Dorsolateral prefrontal cortex (tissue), 122 donors: ENCODE measurements at places on chromosomes 7 and 10. TPM values are rescaled to one million over a fixed set of nuclear protein-coding genes. Genes with fewer than 3 reads are reported as not detected.
A peak's percentile ranks its signal among the peaks of the same experiment; 100 is the strongest.

- no peak for DNase-seq
Observed at GRCh38 chr10:35639021-35639727, 2.9 kb downstream of the FZD8 start.

GRCh38 chr10:102804382-102805055, 32.7 kb downstream of the CYP17A1 start:
- DNase-seq: no peak

- DNase-seq: no peak
Observed at GRCh38 chr10:31926765-31927564, 1.7 kb downstream of the ARHGAP12 start.

GRCh38 chr10:112677689-112678088, 230.7 kb downstream of the VTI1A start:
- no peak for DNase-seq

GRCh38 chr10:772227-772637, 82.8 kb upstream of the DIP2C start:
- no peak for DNase-seq

DNA sequence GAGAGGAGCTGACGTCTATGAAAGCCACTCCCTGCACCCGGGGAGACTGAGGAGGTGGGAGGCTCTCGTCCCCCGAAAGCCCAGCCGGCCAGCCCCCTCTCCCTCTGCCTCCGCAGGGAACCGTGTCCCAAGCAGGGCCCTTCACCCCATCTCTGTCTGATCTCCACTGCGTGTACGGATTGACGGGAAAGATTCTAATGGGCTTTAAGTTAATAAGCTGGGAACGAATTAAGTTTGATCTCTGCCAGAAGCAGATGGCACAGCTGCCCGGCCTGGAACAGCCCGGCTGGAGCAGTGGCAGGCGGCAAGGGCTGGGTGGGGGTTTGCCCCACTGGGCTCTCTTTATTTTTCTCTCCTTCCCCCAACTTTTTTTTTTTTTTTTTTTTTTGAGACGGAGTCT, 6.1 kb upstream of the SLC29A4 start:
- no peak for DNase-seq

GRCh38 chr10:110425684-110426293, 71.9 kb upstream of the DUSP5 start:
- no peak for DNase-seq

DNA sequence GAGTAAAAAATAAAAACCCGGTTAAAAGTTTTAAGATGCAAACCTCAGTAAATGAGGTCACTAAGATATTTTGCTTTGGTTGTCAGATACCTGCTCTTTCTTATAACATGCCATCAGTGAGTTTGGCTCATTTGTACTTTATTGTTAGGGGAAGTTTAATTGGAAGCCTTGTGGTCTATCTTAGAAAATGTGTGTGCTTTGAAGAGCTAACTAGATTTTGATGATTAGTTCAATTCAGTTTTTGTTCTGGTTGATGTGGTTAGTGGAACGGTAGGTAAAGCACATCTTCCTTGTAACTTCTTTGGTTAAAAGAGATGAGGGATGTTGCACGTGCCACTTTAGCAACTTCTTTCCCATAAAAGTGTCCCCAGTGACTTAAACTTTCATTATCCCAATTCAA, 353.4 kb upstream of the GALNT17 start:
- no peak for DNase-seq

GRCh38 chr10:101467286-101467770, 113.4 kb downstream of the BTRC start:
- DNase-seq: no peak

DNA sequence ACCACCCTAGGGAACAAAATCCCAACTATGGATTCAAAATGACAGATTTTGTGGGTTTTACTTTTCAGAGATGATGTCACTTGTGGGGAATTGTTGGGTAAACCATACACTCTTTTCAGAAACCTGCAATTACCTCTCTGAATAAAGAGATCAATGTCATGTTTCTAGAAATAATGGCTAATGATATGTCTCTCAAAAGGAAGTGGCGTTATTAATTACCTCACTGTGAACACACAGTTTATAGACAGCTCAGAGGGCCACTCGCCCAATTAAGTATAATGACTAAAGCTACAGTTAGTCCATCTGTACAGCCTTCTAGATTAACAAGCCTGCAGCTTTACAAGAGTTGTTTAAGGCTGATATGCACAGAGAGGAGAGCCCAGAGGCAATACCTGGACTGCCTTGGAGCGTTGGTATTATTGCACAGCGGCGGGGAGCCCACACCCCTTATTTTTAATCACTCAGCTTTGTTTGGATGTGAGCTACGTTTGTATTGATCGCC, 79.5 kb downstream of the RAB11FIP2 start:
- DNase-seq: no peak

DNA sequence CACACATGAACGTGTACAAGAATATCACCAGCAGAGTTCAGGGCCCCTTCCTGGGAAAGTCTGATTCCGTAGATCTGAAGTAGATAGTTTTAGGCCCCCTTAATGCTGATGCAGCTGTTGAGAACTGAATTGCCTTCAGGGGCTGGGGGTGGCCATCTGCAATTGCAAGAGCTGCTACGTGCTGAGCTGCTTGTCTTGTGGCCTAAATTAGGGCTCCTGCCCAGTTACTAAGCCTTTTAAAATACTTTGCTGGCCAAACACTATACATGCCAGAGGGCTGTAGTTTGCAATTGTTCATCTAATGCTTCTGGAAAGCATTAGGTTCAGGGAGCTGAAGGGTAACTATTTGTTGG, 71.7 kb downstream of the TMEM178B start:
- DNase-seq: no peak

DNA sequence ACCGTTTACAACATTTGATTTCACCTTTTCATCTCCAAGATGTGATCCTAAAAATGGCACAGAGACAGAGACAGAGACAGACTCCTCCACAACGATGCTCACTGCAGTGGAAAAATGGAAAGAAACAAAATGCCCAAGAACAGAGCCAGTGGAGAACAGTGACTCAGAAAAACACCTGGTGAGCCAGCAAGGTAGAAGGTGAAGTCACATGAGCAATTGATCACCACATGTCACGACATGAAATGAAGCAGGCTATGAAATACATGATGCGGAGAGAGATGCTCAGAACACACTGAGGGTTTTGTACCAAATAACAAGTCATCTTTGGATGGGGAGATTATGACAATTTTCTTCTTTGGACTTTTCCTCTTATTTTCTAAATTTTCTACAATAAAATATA, 3.5 kb downstream of the MSMB start:
- no peak for DNase-seq

DNA sequence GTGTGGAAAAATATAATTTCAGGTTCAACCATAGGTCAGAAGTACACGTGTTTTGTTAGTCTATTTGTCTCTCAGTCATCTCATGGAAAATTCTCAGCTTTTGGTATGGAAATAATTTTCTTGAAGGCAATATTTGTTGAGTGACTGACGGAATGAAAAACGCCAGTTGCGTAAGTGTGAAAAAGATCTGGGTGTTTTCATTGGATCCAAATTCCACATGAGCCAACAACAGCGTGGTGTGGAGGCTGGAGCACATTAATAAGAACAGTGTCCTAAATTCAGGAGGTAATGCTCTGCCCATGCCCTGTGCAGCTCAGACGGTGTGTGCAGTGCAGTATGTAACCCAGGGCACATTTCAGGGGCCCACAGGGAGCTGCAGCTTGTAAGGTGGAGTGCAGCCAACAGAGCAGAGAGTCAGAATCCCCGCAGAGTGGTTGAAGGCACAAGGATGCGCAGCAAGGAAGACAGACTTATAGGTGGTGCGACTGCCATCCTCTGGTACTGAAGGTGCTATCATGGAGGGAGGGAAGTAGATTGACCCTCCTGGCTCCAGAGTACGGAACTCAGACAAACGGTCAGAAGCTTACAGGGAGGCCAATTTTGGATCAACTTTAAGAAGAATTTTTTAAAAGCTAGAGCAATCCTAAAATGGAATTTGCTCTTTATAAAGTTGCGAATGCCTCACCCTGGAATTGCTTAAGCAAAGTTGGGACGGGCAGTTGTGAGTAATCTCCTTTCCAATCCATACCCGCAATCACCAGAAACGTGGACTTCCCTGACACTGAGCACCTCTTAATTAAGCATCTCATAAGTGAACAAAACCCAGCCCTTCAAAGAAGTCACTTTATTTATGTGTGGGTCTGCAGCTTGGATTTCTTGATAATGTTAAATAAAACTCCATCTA, 38.0 kb downstream of the EGFR start:
- no peak for DNase-seq

DNA sequence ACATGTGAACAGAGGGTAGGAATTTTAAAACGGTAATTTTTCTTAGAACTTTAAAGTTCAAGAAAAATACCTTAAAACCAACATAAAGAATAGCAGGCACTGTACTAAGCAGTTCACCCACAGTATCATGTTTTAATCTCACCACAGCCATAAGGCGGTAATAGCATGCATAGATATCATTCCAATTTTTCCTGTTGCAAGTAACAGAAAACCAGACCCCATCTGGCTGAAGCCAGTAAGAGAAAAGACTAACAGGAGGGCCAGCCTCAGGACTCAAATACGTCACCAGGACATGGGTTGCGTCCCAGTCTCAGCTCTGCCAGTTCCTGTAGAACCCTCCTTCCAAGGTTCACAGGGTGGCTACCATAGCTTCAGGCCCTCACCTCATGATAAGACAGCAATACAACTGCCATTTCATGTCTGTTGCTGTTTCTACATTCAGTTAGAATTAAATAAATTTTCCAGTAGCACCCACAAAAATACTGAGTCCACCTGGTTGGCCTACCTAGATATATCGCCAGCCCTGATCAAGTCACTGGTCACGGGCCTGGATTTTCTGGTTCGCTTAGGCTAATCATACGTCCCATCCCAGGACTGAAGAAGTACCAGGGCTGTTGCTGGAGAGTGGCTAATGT, 2.0 kb upstream of the RNF32 start:
- no peak for DNase-seq

DNA sequence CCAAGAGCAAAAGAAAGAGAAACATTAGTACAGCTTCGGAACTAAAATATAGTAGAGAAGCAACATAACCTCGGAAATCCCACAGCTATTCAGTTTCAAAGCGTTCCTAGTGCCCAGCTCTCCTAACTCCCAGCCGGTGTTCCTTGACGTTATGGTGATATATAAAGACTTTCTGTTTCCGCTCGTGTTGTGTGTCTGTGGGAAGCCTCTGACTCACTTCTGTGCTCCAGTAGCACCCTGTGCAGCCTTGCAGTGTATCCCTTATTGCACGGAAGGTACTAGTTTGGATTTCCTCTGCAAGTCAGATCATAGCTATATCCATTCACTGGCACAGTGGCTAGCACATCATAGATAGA, 535 bp downstream of the ASAH2B start:
- peak; percentile 26 for DNase-seq

GRCh38 chr7:17401791-17402627, 103.6 kb downstream of the AHR start:
- DNase-seq: no peak

GRCh38 chr7:30556840-30557239, 37.8 kb upstream of the GARS1 start:
- DNase-seq: peak; percentile 58

- DNase-seq: no peak
Observed at GRCh38 chr10:103939522-103939921, 21.5 kb upstream of the STN1 start.

- DNase-seq: no peak
Observed at GRCh38 chr10:78981257-78981969, 87.4 kb upstream of the ZMIZ1 start.

GRCh38 chr7:149877890-149878522, 4.2 kb downstream of the ATP6V0E2 start:
- no peak for DNase-seq

DNA sequence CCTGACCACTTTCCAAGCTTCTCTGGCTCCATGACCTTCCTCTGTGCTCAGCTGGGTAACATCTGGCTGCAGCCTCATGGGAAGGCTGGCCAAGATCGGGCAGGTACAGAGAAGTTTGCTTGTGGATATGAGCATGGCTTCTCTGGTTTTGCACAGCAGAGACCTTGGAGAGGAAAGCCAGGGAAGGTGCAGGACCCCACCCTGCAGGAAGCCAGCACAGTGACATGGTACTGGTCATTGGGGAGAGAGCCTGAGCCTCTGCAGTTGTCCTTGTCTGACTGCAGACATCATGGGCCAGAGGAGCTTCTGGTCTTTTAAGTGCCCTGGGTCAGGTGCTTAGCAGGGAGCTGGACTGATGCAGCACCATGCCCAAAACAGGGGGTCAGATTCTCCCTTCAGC, 70.6 kb upstream of the LEP start:
- DNase-seq: no peak

ECHDC3 gene
- total RNA-seq: 1.8 TPM

COL26A1 gene
- 31.2 TPM for total RNA-seq

SRRM3 gene
- total RNA-seq: 128 TPM

APBB1IP gene
- total RNA-seq: 10.2 TPM

PSD gene
- 295 TPM for total RNA-seq
